ENCODE measurements at places on chromosomes 12 and 14.

- DNase-seq, result no peak
These were observed 73.9 kb upstream of the EVL start for GRCh38 chr14:99991331-99991730.

DNA sequence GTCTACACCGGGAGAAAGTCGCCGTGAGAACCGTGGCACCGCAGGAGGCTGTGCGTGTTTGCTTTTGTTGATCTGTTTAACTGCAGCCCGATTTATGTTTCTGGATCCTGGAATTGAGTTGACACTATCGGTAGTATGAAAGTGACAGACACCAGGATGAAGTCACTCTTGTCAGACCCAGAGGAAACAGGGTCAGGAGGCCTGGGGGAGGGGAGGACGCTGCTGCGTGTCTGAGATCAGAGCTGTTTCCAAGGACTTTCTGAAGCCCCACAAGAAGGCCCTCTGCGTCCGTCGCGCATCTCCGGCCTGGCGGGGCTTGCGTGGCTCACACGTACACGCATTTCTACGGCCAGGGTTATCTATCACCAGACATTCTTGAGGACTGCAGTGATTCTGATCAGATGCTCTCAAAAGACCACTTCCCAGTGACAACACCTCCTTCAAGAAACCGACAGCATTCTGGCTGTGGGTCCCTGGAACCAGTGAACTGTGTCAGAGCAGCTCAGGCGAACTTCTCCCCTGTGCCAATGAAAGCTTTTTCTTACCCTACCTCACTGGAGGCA lies 263.4 kb downstream of the ADGRD1 start:
- DNase-seq, result no peak

DNA sequence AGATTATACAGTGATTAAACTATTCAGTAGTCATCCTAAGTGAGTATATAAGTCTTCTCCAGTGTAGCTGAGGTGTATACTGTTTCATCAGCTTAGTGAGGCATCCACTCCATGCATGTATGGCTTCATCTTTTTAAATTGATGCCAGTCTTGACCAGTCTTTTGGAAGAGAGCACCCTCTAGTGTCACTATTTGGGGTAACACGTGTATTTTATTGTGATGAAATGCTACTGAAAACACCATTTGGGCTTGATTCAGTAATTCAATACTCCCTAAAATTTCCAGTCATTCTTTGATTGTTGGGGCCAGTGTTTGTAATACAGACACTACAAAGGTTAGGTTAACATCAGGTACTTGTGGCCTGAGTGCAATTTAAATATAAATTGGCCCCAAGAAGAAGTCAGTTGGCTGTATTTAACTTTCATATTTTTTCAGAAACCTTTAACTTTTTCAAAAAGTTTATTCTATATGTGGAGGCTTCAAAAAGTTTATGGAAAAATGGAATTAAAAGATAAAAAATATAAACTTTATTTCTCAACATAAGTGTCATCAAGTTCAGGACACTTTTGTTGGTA lies 35.3 kb downstream of the MIPOL1 start:
- peak; percentile 16 for DNase-seq

DNA sequence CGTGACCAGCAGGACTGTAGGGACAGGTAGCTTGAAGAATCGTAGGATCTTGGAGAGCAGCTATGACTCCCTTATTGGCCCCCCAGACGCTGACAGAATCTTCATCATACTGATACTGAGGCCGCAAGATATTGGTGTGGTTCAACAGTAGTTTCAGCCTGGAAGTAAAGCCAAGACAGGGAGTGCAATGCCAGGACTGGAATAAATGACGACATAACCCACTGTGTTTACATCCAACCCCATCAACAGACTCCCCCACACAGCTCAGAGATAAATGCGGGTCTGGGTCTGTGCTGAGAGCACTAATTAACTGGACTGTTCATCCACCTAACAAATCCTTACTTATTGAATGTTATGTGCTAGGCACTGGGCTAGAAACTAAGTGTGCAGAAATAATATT lies 16.6 kb downstream of the NOXRED1 start:
- DNase-seq, result no peak

DNA sequence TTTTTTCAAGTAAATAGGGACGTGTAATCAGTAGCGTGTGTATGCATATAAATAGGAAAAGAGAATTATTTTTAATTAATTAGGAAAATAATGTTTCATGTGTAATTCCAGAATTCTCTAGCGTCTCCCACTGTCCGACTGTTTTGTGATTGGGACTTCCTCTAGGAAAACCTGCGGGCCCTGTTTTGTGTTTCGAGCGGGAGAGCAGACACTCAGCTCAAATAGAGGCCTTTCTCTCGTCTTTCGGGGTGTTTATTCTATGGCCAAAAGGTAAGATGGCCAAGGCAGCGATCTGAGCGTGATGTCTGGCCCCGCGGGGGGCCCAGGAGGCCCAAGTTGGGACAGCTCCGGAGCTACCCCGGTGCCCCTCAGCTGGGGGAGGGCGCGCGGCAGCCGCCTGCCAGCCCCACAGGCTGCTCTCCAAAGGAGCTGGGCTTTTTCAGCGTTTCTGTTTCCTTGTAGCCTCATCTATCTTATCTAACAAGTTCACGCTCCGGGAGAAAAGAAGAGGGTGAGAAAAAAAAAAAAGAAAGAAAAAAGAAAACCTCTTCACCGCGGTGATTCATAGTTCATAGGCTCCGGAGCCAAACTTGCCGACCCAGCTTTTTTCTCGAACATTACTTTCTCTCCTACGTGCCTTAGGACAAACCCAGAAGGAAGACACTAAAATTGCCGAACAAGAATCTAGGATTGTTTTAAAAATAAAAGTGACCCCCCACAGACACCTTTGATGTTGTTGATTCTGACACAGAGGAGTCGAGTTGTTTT lies 7.5 kb upstream of the FOXG1 start:
- DNase-seq, result no peak

DNA sequence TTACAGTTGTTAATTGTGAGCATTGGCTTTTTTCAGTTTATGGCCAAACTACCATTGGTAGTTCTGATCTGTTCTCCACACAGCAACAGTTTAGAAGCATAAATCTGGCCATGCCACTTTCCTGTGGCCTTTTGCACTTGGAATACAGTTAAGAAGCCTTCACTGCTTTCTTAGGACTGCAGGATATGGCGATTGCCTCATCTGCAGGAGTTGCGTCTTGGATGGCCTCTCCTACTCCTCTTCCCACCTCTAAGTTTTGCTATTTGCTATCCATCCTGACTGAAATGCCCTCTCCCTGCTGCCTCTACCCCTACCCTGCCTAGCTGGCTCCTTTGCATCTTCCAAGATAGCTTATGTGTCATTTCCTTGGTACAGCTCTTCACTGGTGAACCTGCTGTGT lies 12.8 kb upstream of the BMAL2 start:
- DNase-seq, result no peak

DNA sequence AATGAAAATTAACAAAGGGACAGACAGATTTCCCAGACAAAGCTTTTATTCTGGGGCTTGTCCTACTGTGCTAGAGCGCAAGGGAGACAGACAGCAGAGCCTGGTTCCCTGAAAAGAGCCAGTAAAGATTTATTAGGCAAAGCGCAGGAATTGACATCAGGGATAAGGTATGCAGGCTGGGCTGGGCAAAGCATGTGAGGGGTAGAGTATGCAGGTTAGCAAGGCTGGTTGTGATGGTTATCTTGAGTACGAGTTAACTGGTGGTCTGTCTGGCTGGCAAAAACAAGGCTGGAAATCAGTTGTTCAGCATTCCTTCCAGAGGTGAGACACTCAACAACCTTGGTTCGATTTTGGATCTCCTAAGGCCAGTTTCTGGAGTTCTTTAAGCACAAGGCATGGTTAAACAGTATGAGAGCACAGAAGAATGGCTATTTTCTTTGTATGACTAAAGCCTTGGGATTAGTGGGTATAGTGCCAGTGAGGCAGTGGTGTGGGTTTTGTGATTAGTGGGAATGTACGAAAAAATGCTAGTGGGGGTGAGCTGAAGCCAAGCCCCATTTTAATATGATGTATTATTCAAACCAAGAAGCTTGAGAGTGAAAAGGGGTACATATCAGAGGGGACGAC lies 30.9 kb downstream of the BTBD7 start:
- DNase-seq, result no peak

GRCh38 chr12:50598321-50598862 lies 93.6 kb downstream of the DIP2B start:
- DNase-seq, result peak; percentile 42

DNA sequence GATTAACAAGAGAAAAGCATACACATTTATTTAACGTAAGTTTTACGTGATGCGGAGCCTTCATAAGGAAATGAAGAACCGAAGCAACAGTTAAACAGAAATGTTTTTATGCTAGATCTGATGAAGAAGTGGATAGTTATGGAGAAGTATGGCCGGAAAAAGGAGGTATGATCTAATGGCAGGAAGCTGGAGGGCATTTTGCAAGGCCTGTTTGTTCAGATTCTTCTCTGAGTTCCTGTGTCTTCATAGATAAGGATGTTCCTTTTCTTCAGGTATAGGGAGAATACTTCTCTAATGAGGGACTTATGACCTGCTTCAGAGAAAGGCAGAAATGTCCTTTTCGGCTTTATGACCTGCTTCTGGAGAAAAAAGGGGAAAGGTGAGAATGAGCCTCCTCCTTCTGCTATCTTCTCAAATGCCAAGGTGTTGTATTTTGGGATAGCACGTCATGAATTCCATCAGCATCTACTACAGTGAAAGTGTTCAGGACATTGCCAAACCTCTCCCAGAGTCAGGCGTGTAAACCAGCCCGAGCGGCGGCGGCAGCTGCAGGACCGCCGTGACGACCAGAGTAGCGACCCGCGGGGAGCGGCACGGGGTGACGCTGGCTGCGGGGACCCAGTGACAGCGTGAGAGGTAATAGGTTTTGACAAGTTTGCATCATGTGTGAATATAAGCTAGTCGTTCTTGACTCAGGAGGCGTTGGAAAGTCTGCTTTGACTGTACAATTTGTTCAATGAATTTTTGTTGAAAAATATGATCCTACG lies 33.7 kb upstream of the SGPP1 start:
- peak; percentile 29 for DNase-seq

GRCh38 chr14:45199230-45199629 lies 53.8 kb downstream of the MIS18BP1 start:
- no peak for DNase-seq

GRCh38 chr14:105930572-105930971 lies 404.2 kb downstream of the TMEM121 start:
- no peak for DNase-seq

DNA sequence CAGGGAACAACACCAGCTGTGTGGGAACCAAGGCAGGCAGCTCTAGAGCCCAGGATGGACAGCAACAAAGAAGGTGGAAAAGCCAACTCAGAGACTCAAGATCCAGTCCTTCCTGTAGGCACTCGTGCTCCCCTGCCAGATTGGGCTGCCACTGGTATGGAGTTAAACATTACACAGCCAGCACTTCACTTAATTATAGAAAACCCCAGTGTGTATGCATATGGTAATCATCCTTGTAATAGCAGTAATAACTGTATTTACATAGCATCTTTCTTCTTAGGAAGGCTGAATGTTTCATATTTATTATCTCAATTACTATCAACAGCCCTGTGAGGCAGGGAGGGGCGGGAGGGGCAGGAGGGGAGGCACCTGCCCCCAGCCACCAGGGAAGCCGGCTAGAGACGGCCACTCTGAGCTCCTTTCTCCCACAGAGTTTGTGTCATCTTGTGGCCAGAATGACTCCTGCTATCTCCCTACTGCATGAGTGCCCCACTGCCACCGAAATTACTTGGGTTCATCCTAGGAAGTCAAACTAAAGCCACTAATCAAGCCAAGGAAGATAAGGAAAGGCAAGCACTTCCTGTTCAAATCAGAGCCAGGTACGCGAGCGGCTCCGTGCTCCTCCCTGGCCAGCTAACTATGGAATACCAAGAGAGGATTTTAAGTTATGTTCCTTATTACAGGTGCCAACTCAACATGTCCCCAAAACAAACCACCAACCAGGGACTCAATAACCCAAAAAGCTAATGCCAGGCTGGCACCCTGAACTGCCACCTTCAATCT lies 15.7 kb upstream of the RAB35 start:
- no peak for DNase-seq

DNA sequence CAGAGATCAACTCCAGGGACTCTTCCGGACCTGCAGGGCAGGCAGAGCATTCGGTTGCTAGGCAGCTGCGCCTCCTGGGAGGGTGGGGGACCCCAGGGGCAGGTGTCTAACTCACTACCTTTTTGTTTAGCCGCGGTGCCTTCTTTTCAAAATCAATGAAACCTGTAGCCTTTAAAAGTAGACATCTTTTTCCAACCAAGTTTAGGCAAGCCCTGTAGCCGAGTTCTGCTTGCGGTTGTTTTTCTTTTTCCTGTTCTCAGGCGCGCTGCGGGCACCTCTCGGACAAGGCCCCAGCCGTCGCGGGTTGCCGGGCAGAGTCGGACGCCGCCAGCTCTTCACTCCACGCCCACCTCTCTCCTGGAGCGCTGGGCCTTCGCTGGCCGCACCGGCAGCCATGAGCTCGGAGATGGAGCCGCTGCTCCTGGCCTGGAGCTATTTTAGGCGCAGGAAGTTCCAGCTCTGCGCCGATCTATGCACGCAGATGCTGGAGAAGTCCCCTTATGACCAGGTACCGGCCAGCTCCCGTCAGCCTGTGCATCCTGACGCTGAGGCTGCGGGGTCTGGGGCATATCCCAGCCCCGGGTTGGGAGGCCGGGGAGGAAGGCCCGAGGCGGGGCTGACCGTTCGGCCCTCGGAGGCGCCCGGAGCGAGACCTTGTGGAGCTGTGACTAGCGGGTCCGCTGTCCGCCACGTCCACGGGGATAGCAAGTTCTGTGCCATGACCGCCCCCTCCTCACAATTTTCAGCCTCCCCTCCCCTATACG lies at the start of gene TTC8:
TSS of gene TTC8 (plus strand) at position 338 of the 764 bp plus-strand sequence. CDS start at position 395, 57 bp downstream.
- peak; percentile 92 for DNase-seq

- no peak for DNase-seq
These were observed 372.1 kb upstream of the FAR2 start for GRCh38 chr12:28776913-28777422.

Data from inflammatory macrophage (primary cell).